ENCODE measurements at places on chromosomes 16 and 17.
A peak's percentile ranks its signal among the peaks of the same experiment; 100 is the strongest.

DNA sequence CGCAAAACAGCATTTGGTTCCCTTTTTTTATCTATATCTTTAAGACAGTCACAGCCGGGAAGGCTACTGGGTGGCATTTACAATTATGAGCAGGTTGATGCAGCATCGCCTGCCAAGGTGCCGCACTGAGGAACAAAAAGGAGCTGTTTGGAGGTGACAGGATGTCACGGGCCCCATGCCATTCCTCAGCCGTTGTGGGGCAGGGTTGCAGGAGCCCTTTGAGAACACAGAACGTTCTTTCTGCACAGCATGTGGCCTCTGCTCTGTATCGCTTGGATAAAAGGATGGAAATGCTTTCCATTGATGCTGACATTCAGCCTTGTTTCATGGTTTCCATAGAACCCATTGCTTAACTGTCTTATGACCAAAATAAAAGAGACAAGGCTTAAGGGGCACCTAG, 141.9 kb upstream of the CDH5 start:
- DNase-seq: no peak

DNA sequence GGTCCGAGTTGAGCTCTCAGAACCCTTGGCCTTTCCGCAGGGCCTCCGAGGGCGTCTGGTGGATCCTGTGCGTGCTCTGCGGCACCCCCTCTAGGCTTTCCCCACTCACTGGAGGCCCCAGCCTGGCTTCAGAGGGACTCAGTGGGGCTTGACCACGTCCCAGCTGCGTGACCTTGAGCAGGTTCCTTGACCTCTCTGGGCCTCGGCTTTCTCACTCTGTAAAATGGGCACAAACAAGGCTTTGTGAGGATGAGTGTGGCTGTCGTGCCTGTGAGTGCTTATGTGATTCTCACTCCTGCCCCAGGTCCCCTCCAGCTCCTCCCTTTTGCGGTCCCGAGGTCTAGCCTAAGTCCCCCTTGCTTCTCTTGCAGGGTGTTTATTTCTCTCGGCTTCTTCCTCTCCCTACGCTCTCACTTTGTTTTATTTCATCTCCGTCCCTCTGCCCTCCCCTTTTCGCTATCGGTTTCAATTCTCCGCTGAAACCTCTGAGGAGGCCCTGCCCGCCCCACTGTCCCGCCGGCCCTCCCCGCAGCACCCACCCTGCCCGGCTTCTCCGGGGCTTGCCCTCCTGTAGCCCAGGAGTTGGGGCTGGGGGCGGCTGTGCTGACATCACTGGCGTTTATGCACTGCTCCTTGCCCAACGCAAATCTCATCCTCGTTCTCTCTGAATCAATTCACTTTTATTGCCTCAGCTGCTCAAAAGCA, 82.3 kb upstream of the CBX4 start:
- DNase-seq: no peak

GRCh38 chr16:23523321-23523720, 13.0 kb upstream of the GGA2 start:
- DNase-seq: no peak

- no peak for DNase-seq
Measured at GRCh38 chr16:62717026-62717425, 680.8 kb upstream of the CDH8 start.

DNA sequence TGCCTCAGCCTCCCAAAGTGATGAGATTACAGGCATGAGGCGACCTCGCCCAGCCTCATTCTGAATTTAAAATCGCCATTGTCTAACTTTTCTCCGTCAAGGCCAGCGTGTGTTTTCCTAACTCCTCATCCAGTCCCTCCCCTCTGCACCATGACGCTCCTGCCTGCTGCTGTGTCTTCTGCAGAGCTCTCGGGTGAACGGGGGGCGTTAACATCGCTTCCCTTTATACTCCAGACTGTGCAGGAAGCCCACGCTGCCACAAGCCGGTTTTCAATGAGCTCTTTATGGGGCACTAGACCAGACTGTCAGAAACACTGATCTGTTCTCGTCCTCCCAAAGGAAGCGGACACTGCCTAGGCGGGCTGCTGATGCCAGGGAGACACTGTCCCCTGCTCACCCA, 13.2 kb downstream of the AANAT start:
- DNase-seq: no peak

- DNase-seq: no peak
Measured at GRCh38 chr17:7897090-7897489, 8.5 kb downstream of the CHD3 start.

DNA sequence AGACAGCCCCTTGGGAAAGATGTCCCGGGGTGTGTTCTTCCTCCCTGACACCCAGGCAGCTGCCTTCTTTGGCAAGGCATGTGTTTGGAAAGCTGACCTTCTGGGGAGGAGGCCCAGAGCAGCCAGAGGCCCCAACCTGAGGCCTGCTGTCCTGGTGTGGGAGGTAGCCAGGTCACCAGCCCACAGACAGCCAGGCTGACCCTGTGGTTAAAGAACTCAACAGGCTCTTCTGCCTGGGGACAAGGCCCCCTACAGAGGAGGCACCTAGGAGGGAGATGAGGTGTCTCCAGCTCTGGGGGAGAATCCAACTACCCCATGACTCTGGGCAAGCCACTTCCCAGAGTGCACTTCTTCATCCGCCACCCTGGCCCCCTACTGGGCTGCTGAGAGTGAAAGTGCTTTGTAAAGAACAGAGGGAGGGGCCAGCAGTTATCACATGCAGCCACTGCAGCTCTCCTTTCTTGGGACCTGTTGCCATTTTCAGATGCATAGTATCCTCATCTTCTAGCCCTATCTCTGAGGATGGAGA, 13.1 kb upstream of the SREBF1 start:
- no peak for DNase-seq

DNA sequence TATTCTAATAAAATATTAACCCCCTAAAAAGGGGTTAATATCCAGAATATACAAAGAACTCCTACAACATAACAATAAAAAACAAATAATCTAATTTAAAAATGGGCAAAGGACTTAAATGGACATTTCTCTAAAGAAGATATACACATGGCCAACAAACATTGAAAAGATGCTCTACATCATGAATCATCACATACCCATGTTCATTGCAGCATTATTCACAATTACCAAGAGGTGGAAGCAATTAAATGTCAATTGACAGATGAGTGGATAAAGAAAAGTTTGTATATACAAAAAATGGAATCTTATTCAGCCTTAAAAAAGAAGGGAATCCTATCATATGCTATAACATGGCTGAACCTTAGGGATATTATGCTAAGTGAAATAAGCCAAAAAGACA, 36.8 kb downstream of the CPD start:
- no peak for DNase-seq

DNA sequence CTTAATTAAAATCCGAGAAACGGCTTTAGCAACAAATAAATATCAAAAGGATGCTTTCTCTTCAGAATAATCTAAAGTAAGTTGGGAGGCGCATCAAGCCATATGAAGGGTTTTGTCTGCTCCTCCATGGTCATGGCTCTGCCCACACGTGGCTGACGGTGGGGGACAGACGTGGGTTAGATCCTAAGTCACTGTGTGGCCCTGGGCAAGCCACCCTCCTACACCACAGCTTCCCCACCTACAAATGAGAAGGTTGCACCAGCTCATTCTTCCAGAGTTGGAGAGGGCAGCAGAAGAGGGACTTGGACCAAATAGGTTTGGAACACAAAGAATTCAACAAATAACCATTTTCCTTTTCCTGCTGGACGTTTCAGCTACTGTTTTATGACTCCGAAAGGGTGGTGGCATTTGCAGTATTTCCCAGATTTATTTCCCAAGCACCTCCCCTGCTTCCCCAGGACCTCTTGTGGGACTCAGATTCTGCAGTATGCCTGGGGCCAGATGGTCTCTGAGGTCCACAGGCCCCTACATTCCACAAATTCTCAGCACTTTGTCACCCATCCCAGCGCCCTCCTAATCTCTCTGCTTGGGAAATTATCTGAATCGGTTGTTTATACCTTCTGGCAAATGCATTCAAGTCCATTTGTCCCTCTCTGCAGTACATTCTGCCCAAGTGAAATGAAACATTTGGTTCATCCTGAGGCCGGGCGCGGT, 17.8 kb downstream of the LRRC75A start:
- no peak for DNase-seq

DNA sequence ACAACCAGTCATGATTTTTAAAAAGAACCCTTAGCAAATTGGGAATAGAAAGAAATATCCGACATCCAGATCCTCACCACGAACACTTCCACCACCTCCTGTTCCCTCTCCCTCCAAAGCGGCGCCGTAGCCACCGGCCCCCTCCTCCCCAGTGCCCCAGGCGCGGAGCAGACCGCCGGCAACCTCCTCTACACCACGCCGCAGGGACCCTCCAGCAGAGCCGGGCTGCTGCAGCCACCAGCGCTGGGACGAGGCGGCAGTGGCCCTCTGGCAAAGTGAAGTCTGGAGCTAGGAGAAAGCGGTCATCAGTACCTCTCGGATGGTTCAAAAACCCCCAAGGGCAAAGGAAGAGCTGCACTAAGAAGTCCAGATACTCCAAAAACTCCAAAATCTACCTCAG, 41.4 kb upstream of the SLFN13 start:
- DNase-seq: no peak

GRCh38 chr16:68744744-68745280, 7.7 kb downstream of the CDH1 start:
- DNase-seq: no peak

DNA sequence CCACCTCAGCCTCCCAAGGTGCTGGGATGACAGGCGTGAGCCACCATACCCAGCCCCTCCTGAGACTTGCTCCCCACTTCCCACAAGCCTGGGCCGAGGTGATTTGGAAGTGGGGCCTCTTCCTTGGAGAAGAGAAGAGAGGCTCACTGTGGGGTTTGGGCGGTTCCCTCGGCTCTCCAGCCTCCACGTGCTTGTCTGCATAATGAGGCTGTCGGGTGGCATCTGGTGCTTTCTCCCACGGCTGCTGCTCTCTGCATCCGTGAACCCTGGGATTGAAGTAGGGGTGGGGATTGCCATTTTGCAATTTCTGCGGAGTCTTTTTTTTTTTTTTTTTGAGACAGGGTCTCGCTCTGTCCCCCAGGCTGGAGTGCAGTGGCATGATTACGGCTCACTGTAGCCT, 101.4 kb downstream of the RAP1GAP2 start:
- no peak for DNase-seq

DNA sequence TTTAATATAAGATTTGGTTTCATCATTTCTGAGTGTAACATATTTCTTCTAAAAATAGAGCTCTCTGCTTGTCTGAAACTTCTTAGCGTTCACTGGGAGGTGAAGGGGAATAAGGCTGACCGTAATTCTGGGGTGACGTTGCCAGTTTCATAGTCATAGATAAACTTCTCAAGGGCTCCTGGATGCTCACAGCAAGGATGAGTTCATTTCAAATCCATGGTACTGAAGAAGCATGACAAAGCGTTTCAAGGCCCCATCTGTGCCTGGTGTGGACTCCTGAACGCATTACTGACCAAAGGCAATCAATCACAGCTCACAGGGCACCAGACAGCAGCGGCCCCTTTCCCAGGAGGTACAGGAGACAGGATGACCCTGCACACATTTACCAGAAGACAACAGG, 12.0 kb upstream of the EVPL start:
- DNase-seq: no peak

- no peak for DNase-seq
Measured at GRCh38 chr16:81553080-81553813, 108.6 kb downstream of the CMIP start.

GRCh38 chr16:4506450-4506849, 30.3 kb downstream of the HMOX2 start:
- DNase-seq: peak; percentile 58

- no peak for DNase-seq
Measured at GRCh38 chr16:48384520-48385252, 527 bp downstream of the SIAH1 start.

GRCh38 chr17:82350182-82351030, 8.6 kb upstream of the TEX19 start:
- no peak for DNase-seq

All from cerebellar nuclear complex (tissue), 1 donor.